ENCODE measurements at places on chromosomes 3 and 15.

DNA sequence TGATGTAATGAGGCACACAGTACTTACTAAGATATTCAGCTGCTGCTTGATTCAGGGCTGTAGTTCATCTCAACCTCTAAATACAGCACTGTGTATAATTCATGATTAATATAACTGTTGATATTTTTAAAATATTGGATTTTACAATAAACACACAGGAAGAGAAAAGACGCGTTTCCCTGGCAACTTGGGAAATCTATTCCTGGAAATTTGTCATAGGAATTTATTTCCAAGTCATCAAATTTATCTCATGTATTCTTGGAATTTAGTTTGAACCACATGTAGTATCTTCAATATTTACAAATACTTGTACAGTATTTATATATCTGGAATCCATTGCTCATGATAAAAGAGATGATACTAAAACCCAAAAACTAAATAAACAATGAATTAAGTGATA, 30.6 kb downstream of the EPHA3 start:
- no peak for DNase-seq

GRCh38 chr15:85733416-85733815, 61.3 kb downstream of the KLHL25 start:
- DNase-seq, result no peak

DNA sequence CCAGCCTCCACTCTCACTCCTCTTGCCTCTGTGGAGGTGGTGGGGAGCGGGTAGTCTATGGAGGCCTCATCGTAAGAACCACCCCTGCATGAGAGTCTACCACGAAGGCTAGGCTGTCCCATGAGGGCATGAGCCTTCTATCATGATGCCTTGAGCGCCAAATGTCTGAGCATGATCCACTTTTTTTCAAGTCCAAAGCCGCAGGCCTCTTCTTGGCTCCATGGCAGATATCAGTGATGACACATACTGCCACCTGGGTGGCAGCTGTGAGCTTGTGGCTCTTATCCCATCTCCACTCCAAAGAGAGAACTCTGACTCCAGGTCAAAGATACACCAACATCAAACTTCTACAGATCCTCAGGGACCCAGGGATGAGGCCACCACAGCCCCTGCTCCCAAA, 13.5 kb downstream of the POC1A start:
- DNase-seq, result no peak

GRCh38 chr3:175512700-175513099, 653.6 kb downstream of the NAALADL2 start:
- no peak for DNase-seq

- DNase-seq, result no peak
These were observed 79.0 kb downstream of the WDR76 start for GRCh38 chr15:43905755-43906154.

DNA sequence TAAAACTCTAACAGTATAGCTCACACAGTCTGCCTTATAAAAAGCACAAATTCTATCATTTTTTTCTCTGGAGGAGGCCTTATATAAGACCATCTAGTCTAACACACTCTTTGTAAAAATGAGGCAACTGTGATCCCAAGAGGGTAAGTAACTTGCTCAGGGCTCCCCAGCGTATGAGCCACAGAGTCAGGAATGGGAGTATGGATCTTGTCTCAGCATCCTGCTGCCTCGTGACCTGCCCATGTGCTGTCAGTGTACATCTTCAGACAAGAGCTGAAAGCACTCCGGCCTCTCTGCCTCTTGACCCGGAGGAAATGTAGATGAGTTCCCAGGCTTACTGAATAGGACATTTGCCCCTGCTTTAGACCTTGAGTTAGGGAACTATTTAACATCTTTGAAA, 28.4 kb upstream of the MEF2A start:
- DNase-seq, result no peak

- DNase-seq, result no peak
These were observed 52.0 kb downstream of the CORO2B start for GRCh38 chr15:68630836-68631235.

GRCh38 chr3:20185331-20185678, 701 bp downstream of the SGO1 start:
- no peak for DNase-seq

- no peak for DNase-seq
These were observed 37.3 kb downstream of the ABCC5 start for GRCh38 chr3:183980403-183980802.

All from T-helper 9 cell (primary cell).